A549 treated with Mapracorat at 1 μM for 4 hours (cell line): ENCODE measurements at places on chromosomes 6 and 20. TPM values are rescaled to one million over a fixed set of nuclear protein-coding genes. Genes with fewer than 3 reads are reported as not detected.

Gene ZFP57
- not detected in 5 replicates for total RNA-seq

Gene MYBL2
- total RNA-seq = 74.9 to 80.7 TPM (median 79.3 TPM) in 5 replicates

Gene ZC2HC1B
- total RNA-seq = not detected in 5 replicates

Gene AVP
- total RNA-seq = not detected in 5 replicates

Gene PSORS1C2
- total RNA-seq = not detected in 5 replicates

Gene CRISP3
- total RNA-seq = not detected in 5 replicates

Gene BTN1A1
- not detected in 5 replicates for total RNA-seq

Gene FAXC
- 5.9 to 8.9 TPM (median 6.6 TPM) in 5 replicates for total RNA-seq

Gene HSPA12B
- total RNA-seq = 0.25 to 0.74 TPM (median 0.53 TPM) in 5 replicates

Gene MYMX
- total RNA-seq = not detected in 5 replicates

Gene HLA-DOB
- total RNA-seq = 0.11 to 0.20 TPM in 2 of 5 replicates, not detected in the others

Gene UBE2C
- 215 to 248 TPM (median 240 TPM) in 5 replicates for total RNA-seq

Gene HAO1
- not detected in 5 replicates for total RNA-seq

Gene ULBP3
- total RNA-seq = 3.7 to 4.2 TPM (median 3.7 TPM) in 5 replicates

Gene PRKN
- 0.07 TPM in 2 of 5 replicates, not detected in the others for total RNA-seq

Gene FBXO30
- total RNA-seq = 4.1 to 5.0 TPM (median 4.8 TPM) in 5 replicates

Gene DDX39B
- total RNA-seq = 336 to 391 TPM (median 386 TPM) in 5 replicates

Gene TFAP2D
- total RNA-seq = not detected in 5 replicates

Gene AIF1
- total RNA-seq = not detected in 5 replicates

Gene HS3ST5
- total RNA-seq = not detected in 5 replicates

Gene MKKS
- 16.0 to 19.1 TPM (median 17.6 TPM) in 5 replicates for total RNA-seq

Gene SLC22A1
- 1.9 to 3.3 TPM (median 2.4 TPM) in 5 replicates for total RNA-seq

Gene SAPCD1
- total RNA-seq = 2.6 to 5.2 TPM (median 4.3 TPM) in 5 replicates

Gene KIAA0408
- total RNA-seq = 4.4 to 7.3 TPM (median 6.4 TPM) in 5 replicates
